ENCODE measurements at places on chromosomes 5 and 9. TPM values are rescaled to one million over a fixed set of nuclear protein-coding genes. Genes with fewer than 3 reads are reported as not detected.

The CDC20B gene
- total RNA-seq: 0.15 TPM

The ELOVL7 gene
- 1.2 TPM for total RNA-seq

The C5orf46 gene
- total RNA-seq: not detected

The TMEFF1 gene
- total RNA-seq: 0.94 TPM

The IFNA2 gene
- not detected for total RNA-seq

The CENPP gene
- 3.9 TPM for total RNA-seq

The ZFR gene
- total RNA-seq: 75.2 TPM

The ACTBL2 gene
- not detected for total RNA-seq

The OR13C8 gene
- not detected for total RNA-seq

The BHMT gene
- not detected for total RNA-seq

The F2RL2 gene
- not detected for total RNA-seq

The INSYN2B gene
- total RNA-seq: 2.6 TPM

The NRARP gene
- total RNA-seq: 10.0 TPM

The NUP214 gene
- total RNA-seq: 35.5 TPM

The RNF183 gene
- total RNA-seq: not detected

The CHMP5 gene
- total RNA-seq: 45.1 TPM

The SLC24A2 gene
- total RNA-seq: not detected

The CD274 gene
- total RNA-seq: 0.89 TPM

The CDC25C gene
- not detected for total RNA-seq

The ANKRD34B gene
- 0.36 TPM for total RNA-seq

The ASPN gene
- 10.1 TPM for total RNA-seq

The TAS2R1 gene
- total RNA-seq: not detected

The ST8SIA4 gene
- total RNA-seq: 3.5 TPM

The SLC6A7 gene
- total RNA-seq: not detected

The ANKRD20A1 gene
- total RNA-seq: 0.60 TPM

The SPINK7 gene
- total RNA-seq: not detected

The PCDHGB1 gene
- total RNA-seq: 3.7 TPM

The TSTD2 gene
- 32.2 TPM for total RNA-seq

The SLC46A2 gene
- total RNA-seq: not detected

The TTC16 gene
- total RNA-seq: 0.35 TPM

The EIF4EBP3 gene
- 8.6 TPM for total RNA-seq

The FBP1 gene
- total RNA-seq: 3.1 TPM

The PAEP gene
- 1.2 TPM for total RNA-seq

The IFNA4 gene
- not detected for total RNA-seq

The STC2 gene
- 0.46 TPM for total RNA-seq

The BRD8 gene
- total RNA-seq: 50.2 TPM

The SLC45A2 gene
- total RNA-seq: not detected

The CORO2A gene
- 1.2 TPM for total RNA-seq

The MLANA gene
- not detected for total RNA-seq

The C9orf50 gene
- total RNA-seq: not detected

The PCDHGB6 gene
- total RNA-seq: 15.9 TPM

The CYSRT1 gene
- total RNA-seq: 0.15 TPM

The SLC6A19 gene
- not detected for total RNA-seq

The SPINK4 gene
- total RNA-seq: not detected

The PTGDS gene
- 37.9 TPM for total RNA-seq

The PTTG1 gene
- 2.2 TPM for total RNA-seq

The CCL27 gene
- 0.66 TPM for total RNA-seq

The PPP3R2 gene
- not detected for total RNA-seq

The DND1 gene
- total RNA-seq: 0.30 TPM

The BTNL8 gene
- 3.9 TPM for total RNA-seq

The SLC9A3 gene
- 1.7 TPM for total RNA-seq

The HK3 gene
- 9.9 TPM for total RNA-seq

The GPX3 gene
- total RNA-seq: 195 TPM

The JAKMIP2 gene
- total RNA-seq: 0.24 TPM

The LCN6 gene
- 3.4 TPM for total RNA-seq

Data from ovary (tissue), 10 donors.